ENCODE measurements at places on chromosomes 7 and 10.

DNA sequence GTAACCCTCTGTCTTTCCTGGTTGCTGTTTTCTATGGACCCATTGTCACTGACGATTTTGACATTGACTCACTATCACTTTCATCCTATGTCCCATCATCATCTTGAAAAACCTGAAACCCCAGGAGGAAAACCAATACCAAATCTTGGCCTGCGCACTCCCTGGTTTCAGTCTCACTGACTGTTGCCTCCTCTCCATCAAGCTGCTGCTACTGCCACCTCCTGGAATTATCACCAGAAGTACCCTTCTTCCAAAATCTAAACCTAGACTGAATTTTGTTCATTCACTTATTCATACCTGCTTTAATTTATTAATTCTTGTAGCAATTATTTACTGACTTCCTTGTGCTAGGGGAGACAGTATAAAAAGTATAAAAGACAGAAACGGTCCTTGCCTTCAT lies 44.5 kb upstream of the ACBD5 start:
- DNase-seq: no peak

- DNase-seq: no peak
Observed at GRCh38 chr7:293681-294439, 3.9 kb downstream of the FOXL3 start.

GRCh38 chr10:110007161-110007700 lies 553 bp upstream of the ADD3 start:
- DNase-seq: no peak

DNA sequence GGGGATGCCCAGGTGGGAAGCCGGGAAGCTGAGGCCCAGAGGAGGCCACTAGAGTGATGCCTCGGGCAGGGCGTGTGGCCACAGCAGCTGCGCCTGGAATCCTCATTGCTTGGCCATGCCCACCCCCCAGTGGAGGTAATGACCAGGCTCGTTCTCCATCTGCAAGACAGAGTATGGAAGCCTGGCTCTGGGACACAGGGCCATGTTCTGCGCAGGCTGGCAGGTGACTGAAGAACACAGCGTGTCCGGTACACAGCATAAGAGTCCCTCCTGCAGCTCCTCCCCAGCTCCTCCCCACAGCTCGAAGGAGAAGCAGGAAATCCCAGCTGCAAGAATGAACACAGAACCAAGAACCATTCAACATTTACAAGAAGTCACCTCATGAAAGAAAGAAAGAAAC lies 64.8 kb downstream of the SMURF1 start:
- no peak for DNase-seq

DNA sequence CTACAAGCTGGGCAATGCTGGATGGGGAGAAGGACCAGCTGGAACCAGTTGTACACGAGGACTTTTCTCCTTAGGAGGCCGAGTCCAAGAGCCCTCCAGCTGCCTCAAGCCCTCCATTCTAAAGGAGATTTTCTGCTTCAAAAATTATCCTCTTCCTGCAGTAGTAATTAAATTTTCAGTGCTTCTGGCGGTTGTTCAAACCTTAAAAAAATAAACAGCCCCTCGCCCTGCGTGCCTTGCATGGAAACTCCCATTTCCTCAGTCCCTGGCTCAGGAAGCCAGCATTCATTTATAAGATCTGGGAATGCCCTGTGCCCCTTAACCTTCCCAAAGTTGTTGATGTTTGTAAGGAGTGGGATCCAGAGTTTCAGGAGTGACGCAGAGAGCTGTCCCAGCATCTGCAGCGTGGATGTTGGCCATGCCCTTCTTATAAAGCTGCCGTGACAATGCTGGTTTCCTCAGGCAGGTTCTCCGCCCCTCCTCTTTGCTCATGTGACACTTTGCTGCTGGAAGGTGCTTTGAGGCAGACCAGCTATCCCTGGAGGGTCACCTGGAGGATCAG lies 24.0 kb upstream of the ACTR3B start:
- no peak for DNase-seq

Data from kidney glomerular epithelial cell (primary cell).